Type B pancreatic cell (in vitro differentiated cells): ENCODE measurements at places on chromosomes 2 and 18. TPM values are rescaled to one million over a fixed set of nuclear protein-coding genes. Genes with fewer than 3 reads are reported as not detected.

The ARMC9 gene
- 22.0 and 35.2 TPM in 2 replicates for total RNA-seq

The SP5 gene
- 1.1 and 4.4 TPM in 2 replicates for total RNA-seq

The PLEKHH2 gene
- total RNA-seq, result 0.81 and 3.5 TPM in 2 replicates

The DES gene
- total RNA-seq, result 1.4 and 9.3 TPM in 2 replicates

The GKN2 gene
- total RNA-seq, result 0.92 TPM in 1 of 2 replicates, not detected in the other

The WDR75 gene
- 34.3 and 49.8 TPM in 2 replicates for total RNA-seq

DNA sequence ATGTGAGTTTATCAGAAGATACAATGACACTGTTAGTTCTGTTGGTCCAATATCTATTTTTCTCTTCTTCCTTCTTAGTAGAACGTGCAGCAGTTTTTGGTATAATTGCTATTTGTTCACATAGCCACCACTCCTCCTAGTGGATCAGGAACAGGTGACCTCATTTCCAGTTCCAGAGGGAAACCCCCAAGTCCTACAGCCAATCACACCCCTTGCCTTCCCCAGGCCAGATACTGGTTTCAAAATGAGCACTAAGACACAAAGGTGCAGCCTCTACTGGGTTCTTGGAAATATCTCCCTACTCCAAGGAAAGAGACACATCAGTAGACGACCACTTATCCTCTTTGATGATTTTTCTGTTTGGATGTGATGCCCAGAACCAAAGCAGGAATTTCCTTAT lies 103.2 kb downstream of the TCF4 start:
- DNase-seq, result no peak

- no peak for DNase-seq
Measured at GRCh38 chr2:120678251-120678650, 57.4 kb upstream of the GLI2 start.

DNA sequence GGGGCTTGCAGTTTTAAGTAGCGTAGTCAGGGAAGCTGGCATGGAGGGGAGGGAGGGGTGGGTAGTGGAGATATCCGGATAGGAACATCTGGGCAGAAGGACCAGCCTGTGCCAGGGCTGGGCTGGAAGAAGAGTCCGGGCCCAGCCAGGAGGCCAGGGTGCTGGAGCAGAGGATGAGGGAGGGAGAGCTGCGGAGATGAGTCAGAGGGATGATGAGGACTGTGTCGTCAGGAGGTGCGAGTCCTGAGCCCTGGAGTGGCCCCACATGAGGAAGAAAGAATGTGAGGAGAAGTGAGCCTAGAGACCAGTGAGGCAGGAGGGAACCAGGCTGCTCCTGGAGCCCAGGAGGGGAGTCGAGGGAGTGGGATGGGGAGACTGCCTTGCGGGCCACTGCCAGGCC lies 82.4 kb downstream of the CTIF start:
- DNase-seq, result no peak

DNA sequence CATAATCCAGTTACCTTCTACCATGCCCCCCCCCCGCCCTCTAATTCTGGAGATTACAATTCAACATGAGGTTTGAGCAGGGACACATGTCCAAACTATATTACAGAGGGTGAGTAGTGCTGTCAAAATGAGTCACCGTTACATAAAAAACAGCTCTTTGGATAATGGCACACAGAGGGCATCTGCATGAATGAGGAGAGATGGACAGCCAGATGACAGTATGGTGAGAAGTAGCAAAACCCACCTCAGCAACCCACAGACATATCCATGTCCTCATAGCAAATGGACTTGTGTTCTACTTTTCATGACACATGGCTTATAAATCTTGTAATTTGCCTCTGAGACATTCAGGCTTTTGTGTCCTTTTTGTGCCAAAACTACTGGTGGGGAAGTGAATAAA lies 132.0 kb downstream of the EML6 start:
- DNase-seq, result no peak

DNA sequence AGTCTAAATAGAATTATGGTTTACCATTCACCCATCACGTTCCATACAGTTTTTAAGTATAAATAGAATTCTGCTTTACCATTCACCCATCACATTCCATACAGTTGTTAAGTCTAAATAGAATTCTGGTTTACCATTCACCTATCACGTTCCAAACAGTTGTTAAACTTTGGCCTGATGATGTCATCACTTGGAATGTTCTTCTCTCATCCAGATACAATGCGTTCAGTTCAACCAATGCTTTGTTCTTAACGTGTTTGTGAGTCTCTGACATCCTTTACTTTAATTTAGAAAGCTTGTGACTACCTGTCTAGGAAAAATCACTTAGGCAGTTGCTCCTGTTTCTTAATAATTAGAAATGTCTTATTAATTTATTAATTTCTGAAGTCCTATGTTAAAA lies 236.3 kb upstream of the RASGRP3 start:
- no peak for DNase-seq

DNA sequence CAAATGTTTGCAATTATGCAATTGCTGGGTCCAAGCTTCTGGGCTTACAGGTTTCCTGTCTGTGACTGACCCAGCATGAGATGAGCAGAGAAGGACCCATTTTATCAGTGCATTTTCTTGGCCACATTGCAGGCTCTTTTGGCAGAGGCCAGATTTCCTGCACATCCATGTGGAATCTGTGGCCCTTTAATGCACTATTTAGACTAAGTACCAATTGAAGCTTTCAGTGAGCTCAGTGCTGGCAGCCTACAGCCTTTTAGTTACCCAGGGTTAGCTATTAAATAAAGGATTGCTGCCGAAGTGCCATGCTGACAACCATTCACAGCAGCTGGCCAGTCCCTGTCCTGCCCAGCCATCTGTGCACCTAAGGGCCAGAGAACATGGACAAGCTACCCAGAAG lies 165.0 kb downstream of the ANKRD30B start:
- DNase-seq, result no peak

GRCh38 chr2:68715353-68716041 lies 19.1 kb upstream of the ARHGAP25 start:
- DNase-seq, result no peak

DNA sequence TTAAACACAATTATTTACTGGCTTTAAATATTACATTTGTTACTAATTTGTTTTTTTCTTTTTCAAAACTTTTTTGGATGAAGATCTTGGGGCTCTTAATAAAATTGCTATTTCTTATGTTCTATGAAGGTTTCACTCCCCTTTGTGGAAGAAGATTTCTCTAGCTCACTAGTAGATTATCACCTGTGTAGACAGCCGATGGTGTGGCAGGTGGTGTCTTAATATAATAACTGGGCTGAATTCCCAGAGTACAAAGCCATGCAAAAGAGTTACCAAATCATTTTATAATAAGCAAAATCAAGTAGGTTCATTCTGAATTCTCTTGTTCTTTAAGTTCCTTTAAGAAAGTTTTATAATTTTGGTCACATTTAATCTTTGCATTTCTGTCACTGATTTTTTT lies 233.7 kb downstream of the CCDC102B start:
- DNase-seq, result no peak
